ENCODE measurements at places on chromosomes 11 and 22.
A peak's percentile ranks its signal among the peaks of the same experiment; 100 is the strongest.

DNA sequence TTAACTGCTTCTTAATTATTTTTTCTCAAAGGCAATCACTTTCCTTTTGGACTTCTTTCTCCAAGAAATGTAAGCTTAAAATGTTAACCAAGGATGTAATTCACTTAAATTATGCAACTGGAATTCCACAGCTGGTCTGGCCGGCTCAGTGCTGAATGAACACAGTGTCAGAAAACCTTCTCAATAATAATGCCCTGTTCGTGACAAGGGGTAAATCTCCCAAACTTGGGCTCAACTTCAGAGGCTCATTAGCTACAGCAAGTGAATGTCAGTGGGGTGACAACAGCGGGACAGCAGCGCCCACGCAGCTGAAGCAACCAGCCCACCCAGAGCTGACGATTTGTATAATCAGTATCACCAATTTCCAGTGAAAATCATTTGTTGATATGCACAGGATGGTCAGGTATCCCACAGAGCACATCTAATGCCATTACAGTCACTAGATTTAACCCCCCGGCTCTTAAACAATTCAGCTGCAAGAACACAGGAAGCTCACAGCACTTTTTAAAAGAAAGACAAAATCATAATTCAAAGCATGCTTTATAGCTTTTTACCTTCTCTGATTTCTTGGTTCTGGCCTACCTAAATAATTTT, 704.8 kb downstream of the DLG2 start:
- DNase-seq, result no peak

DNA sequence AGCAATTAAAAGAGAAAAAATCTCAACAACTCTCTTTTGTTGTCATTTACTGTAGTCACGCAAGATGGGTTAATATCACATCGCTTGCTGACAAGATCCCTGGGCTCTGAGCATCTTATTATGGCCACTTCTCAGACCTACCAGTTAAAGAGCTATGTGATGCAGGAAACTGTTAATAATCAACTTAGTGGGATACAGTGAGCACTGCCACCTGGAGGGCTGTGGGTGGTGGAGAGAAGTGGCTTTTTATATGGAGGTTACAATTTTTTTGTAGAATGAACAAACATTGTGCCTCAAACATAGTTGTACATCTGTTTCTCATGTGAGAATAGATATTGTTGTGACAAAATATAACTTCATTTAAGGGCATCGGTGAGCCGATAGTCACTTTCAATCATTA, 181.0 kb downstream of the TENM4 start:
- no peak for DNase-seq

DNA sequence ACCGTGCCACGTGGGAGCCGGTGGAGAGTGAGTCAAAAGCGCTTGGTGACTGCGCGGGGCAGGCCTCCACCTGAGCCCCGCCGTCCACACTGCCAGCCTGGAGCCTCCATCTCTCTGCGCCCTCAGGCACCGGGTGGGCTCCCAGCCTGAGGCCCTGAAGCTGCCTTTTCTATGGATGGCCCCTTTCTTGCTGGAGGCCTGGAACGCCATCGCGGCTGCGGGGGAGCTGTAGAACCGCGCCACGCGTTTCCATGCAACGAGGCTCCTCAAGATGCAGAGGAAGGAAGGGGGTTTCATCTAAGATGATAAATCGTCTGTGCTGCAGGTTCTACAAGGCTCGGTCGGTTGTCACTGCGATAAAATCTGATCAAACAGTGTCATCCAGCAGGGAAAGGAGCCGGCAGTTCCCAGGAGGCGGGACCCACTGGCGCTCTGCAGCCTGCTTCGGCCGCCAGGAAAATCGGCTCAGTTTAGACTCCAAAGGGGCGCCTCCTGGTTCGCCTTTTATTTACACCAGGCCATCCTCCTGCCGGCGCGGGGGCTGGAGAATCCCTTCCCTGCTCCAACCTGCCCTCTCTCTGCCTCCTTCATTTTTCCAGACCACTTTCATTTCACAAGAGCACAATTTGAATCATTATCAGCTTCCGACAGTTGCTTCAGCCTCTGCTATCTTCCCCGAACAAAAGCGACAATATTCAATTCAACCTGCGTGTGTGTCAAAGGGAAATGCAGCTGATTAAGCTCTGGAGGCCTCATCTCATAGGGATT, 624.4 kb downstream of the BRD1 start:
- no peak for DNase-seq

GRCh38 chr11:110349138-110349996, 53.0 kb upstream of the RDX start:
- DNase-seq, result peak; percentile 82

GRCh38 chr22:48706934-48707762, 1120.5 kb downstream of the BRD1 start:
- DNase-seq, result no peak

- no peak for DNase-seq
Observed at GRCh38 chr11:43172477-43172876, 139.3 kb upstream of the API5 start.

GRCh38 chr11:79747406-79747805, 306.6 kb upstream of the TENM4 start:
- no peak for DNase-seq

GRCh38 chr11:100923555-100923954, 206.1 kb downstream of the PGR start:
- DNase-seq, result no peak

DNA sequence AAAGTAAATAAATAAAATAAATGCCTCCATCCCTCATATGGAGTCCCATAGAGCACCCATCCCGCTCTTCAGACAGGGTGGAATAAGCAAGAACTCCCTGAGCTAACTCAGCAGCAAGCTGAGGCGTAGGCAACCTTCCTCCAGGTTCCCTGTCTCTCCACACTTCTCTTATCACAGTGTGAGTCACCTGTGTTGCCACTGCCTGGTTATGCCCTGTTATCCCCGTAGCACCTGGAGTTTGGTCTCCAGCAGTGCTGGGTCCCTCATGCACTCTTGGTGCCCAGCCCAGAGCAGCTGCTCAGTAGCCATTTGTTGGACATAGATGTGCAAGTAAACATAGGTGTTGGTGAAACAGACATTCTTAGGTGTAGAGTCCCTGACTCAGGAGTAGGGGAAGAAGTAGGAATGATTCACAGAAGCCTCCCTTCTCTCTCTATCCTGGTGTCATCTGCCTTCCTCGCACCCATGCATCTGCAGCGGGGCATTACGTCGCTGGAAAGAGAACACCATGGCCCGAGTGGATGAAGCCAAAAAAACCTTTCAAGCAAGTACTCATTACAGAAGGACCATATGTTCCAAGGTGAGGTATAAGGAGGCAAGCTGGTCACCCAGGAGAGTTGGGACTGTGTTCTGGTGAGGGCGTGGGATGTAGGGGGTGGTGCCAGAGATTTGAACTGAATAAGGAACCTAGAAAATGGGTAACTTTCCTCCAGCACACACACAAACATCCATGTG, 56.0 kb downstream of the PISD start:
- no peak for DNase-seq

DNA sequence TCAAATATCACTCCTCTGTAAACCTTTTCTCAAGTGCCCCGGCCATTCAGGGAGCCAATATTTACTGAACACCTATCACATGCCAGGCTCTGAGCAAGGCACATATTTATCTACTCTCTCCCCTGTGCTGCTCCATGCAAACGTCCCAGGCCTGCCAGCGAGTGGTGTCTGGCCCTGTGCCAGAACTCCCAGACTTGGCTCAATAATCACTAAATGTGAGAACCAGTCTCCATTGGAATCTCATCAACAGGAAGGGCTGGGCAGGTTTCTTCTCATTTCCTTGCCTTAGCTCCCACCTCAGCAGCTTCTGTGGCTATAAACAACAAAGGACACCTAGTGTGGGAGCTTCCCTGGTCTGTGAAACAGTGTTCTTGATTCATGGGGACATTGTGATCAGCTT, 21.7 kb downstream of the RASSF10 start:
- no peak for DNase-seq

- no peak for DNase-seq
Observed at GRCh38 chr11:65308281-65308891, 6.3 kb upstream of the CDC42EP2 start.

DNA sequence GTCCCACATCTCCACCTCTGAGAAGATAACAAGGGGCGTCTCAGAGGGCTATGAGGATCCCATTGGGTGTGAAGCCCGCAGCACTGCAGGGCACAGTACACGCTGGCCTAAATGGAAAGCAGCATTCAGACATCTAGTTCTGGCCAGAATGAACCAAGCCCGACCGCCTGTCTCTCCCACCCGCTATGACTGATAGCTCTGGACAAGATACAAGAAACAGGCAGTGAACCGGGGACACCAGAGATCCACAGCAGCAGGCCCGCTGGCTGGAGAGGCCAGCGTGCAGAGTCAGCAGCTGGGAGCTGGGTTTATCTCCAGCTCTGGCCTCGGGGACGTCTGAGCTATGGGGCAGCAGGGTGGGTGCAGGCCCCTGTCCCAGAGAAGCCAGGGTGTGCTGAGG, 9.6 kb downstream of the CERK start:
- no peak for DNase-seq

GRCh38 chr11:122071709-122072202, 44.3 kb downstream of the BLID start:
- DNase-seq, result no peak

DNA sequence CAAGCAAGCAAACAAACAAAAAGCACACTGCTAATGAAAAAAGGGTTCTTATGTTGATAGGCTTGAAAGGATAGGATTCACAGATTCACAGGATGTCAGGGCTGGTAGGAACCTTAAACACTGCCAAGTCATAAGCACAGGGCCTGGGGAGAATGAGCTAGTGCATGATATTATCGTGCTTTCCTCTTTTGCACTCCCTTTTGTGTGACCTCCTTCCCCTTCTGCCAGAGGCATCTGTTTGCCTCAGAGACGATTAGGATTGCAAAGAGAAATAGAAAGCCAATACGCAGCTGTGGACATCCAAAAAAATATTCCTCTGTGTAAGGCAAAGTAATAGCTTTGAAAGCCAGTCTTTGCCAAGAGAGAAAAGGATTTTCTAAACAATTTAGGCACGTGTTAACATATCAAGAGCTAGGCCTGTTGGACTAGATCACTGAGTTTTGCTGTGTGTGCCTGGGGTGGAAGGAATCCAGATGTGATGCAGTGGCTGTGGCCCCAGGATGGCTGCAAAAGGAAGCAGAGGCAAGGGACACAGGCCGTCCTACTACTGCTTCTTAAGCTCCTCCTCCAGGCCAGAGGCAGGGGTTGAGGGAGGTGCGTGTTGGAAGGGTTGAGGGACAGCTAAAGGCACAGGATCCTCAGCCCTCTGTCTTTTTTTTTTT, 30.6 kb downstream of the MCHR1 start:
- DNase-seq, result no peak

DNA sequence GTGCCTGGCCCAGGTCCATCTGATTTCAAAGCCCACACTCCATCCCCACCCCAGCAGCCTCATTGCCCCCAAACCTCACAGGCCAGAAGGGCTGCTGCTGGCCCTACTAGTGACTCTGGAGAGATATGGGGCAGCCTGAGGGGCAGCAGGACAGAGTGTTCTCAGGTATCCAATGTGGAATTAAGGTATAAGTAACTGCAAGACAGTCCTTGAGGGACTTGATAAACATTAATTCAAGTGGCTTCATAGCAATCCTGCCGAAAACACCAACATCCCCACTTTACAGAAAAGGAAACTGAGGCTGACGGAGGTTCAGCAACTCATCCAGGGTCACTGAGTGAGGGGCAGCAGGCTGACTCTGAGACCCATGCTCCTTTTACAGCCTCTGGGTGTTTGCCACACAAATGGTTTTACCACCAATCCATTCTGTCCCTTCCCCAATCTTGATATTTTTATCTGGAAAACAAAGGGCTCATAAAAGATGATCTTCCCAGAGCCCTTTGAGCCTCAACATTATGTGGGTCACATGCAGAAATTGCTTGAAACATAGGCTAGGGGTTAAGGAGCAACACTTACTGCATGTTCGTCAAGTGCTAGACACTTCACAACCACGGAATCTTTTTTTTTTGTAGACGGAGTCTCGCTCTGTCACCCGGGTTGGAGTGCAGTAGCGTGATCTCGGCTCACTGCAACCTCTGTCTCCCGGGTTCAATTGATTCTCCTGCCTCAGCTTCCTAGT, 2.3 kb downstream of the NIPSNAP1 start:
- no peak for DNase-seq

DNA sequence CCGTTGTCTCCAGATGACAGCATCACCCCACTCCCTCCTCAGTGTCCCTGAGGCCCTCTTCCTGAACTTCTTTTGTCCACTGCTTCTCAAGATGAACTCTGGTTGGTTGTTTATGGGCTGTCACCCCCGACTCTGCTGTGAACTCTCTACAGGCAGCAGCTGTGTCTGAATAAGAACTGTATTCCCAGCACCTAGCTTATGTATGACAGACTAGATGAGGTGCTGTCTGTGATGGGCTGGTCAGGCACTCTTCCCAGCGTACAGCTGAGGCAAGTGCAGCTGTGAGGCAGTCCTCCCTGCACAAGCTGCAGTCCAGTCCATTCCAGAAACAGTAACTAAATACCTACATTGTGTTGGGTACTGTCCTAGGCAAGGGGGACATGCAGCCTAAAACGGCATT, 111.4 kb upstream of the PITPNB start:
- no peak for DNase-seq

- no peak for DNase-seq
Observed at GRCh38 chr11:15901054-15901453, 455.3 kb downstream of the SOX6 start.

GRCh38 chr11:9090488-9091043, 833 bp downstream of the SCUBE2 start:
- no peak for DNase-seq

GRCh38 chr22:27564806-27565205, 236.8 kb downstream of the MN1 start:
- no peak for DNase-seq

- no peak for DNase-seq
Observed at GRCh38 chr11:86706338-86707131, 34.1 kb upstream of the ME3 start.

GRCh38 chr22:49354516-49355210, 473.0 kb downstream of the BRD1 start:
- no peak for DNase-seq

GRCh38 chr11:12526789-12527188, 147.4 kb upstream of the TEAD1 start:
- DNase-seq, result no peak

DNA sequence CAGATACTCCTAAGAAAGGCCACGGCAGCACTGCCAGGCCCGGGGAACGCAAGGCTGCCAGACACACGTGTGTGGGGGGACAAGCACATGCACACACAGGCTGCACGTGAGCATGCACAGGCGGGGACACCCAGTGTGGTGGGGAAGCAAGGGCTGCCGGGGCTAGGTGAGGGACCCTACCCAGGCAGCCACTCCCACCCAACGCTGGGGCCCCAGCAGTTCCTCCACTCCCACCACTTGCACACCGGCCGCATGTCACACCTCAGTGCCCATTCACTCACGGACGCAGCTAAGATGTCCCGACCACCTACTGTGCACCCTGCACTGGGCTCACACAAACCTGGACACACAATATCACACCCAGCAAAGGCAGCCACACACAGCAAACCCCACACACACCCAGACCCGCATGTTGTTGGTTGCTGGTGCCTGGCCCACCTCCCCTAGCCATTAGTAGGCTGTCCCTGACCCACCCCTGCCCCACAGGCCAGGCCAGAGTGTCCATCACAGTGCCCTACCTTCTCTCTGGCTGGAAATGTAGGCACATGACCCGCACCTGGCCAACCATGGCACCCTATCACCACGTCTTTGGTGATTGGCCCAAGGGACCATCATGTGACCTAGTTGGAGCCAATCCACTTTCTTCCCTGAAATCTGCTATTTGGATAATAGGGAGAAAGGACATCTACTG, 8.8 kb downstream of the SSTR3 start:
- no peak for DNase-seq

GRCh38 chr11:58254936-58255335, 13.1 kb downstream of the OR10W1 start:
- DNase-seq, result no peak

All from stimulated activated naive CD8-positive, alpha-beta T cell treated with anti-CD3 and anti-CD28 coated beads, Interleukin-15, amount 100 ng/mL, for 72 hours (primary cell).